ENCODE measurements at places on chromosomes 2 and 18.
A peak's percentile ranks its signal among the peaks of the same experiment; 100 is the strongest.

- DNase-seq: no peak
- peaks cover 8% of the 10 kb centered on the region for H3K4me1 ChIP-seq
- no peaks in the 10 kb centered on the region for H3K36me3 ChIP-seq
- H3K27me3 ChIP-seq: no peaks in the 10 kb centered on the region
Measured at GRCh38 chr2:96798733-96799622, 17.1 kb upstream of the CNNM3 start.

DNA sequence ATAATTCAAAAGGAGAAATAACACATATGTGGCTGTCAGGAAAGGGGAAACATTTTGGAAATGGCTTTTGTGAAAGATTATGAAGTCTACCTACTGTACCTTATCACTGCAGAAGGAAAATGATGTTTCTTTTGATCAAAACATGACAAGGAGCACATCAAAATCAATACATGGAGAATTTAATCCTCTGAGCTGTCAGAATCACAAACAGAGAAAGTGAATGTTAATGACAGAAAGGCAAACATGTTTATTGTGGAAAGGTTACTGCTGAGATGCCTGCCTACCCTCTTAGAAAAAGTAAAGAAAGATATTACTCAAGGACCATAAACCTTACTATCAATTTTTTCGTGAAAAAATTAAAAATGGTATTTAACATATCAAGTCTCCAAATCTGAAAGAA, 794.5 kb upstream of the GYPC start:
- H3K27me3 ChIP-seq: peaks cover 2% of the 10 kb centered on the region
- H3K4me1 ChIP-seq: no peaks in the 10 kb centered on the region
- H3K27ac ChIP-seq: no peak overlapping the region
- H3K4me3 ChIP-seq: no peak overlapping the region
- H3K36me3 ChIP-seq: no peaks in the 10 kb centered on the region
- DNase-seq: no peak

- no peak for DNase-seq
- no peak overlapping the region for H3K4me3 ChIP-seq
- H3K4me1 ChIP-seq: peaks cover 8% of the 10 kb centered on the region
- H3K36me3 ChIP-seq: peaks cover 5% of the 10 kb centered on the region
- H3K27me3 ChIP-seq: peaks cover under 1% of the 10 kb centered on the region
- no peak overlapping the region for H3K27ac ChIP-seq
Measured at GRCh38 chr18:6763524-6763923, 34.0 kb downstream of the ARHGAP28 start.

GRCh38 chr2:52144590-52144989, 1112.7 kb upstream of the NRXN1 start:
- no peak overlapping the region for H3K4me3 ChIP-seq
- H3K4me1 ChIP-seq: no peaks in the 10 kb centered on the region
- no peak overlapping the region for H3K27ac ChIP-seq
- DNase-seq: no peak
- no peaks in the 10 kb centered on the region for H3K36me3 ChIP-seq

DNA sequence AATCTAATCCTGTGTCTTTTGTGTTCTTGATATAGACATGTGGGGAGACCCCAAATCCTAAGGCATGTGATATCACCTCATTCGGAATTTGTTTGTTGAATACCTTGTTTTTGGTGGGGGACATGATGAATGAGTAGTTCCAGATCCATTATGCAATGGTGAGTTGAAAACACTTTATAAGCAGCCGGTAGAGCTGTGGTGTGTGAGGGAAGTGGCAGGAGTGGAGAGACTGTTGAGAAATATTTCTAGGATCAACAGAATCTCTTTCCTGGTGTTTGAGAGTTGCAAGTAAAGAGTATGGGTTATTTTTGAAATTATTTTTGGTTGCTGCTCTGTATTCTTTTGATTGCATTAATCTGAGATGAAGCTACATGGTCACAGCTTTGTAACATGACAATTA, 34.4 kb downstream of the LHCGR start:
- DNase-seq: no peak
- H3K4me3 ChIP-seq: no peak overlapping the region
- no peaks in the 10 kb centered on the region for H3K36me3 ChIP-seq
- H3K27me3 ChIP-seq: no peaks in the 10 kb centered on the region
- H3K27ac ChIP-seq: no peak overlapping the region
- H3K4me1 ChIP-seq: no peaks in the 10 kb centered on the region

DNA sequence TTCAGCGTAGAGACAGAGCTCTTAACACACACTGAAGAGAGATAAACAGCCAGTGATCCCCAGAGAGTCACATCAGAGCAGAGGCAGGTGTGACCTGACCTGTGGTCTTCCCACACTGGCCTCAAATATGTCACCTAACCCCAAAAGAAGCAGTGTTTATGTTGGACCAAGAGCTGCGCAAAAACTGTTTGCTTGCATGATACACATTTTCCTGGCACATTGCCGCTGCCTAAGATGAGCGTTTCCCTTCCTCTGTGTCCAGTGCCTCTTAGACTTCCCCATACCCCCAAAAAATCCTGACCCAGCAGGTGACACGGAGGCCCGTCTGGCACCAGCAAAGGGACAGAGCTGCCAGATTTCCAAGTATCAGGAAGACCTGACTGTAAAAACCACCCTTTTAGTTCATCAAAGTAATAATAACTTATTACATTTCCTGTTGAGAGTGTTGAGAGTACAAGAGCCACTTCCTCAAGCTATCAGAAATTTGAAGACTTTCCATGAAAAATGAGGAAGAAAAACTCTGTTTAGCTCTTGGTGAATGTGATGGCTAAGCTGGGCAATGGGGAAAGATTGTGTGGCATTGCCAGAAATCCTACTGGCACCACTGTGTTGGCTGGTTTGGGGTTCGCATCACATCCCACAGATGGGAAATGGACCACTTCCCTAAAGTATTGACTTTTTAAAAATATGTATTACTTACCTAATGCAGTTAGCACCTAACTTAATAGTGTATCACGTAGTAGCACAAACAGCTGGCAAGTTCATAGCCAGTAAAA, 6.7 kb downstream of the TNFRSF11A start:
- DNase-seq: no peak
- H3K36me3 ChIP-seq: no peaks in the 10 kb centered on the region
- H3K27me3 ChIP-seq: peaks cover 2% of the 10 kb centered on the region
- H3K27ac ChIP-seq: no peak overlapping the region

- peaks cover 15% of the 10 kb centered on the region for H3K4me1 ChIP-seq
- peaks cover 9% of the 10 kb centered on the region for H3K27me3 ChIP-seq
- H3K36me3 ChIP-seq: peaks cover 3% of the 10 kb centered on the region
- DNase-seq: no peak
- H3K27ac ChIP-seq: peak overlapping the region; percentile 38
Measured at GRCh38 chr2:2636813-2637212, 305.7 kb upstream of the MYT1L start.

GRCh38 chr2:161754379-161754778, 130.2 kb downstream of the SLC4A10 start:
- no peak for DNase-seq
- no peak overlapping the region for H3K4me3 ChIP-seq
- H3K27ac ChIP-seq: no peak overlapping the region
- H3K27me3 ChIP-seq: no peaks in the 10 kb centered on the region
- no peaks in the 10 kb centered on the region for H3K4me1 ChIP-seq

- no peak overlapping the region for H3K4me3 ChIP-seq
- H3K36me3 ChIP-seq: peaks cover 10% of the 10 kb centered on the region
- H3K4me1 ChIP-seq: peaks cover 1% of the 10 kb centered on the region
- no peak overlapping the region for H3K27ac ChIP-seq
Measured at GRCh38 chr2:132429941-132430573, 13.5 kb downstream of the GPR39 start.

GRCh38 chr2:1794821-1795220, 50.5 kb upstream of the PXDN start:
- no peak overlapping the region for H3K27ac ChIP-seq
- peaks cover 16% of the 10 kb centered on the region for H3K4me1 ChIP-seq
- no peak for DNase-seq
- peaks cover 7% of the 10 kb centered on the region for H3K27me3 ChIP-seq
- no peaks in the 10 kb centered on the region for H3K36me3 ChIP-seq
- no peak overlapping the region for H3K4me3 ChIP-seq

- no peak overlapping the region for H3K27ac ChIP-seq
- H3K4me1 ChIP-seq: peaks cover 13% of the 10 kb centered on the region
- H3K4me3 ChIP-seq: no peak overlapping the region
- no peak for DNase-seq
- no peaks in the 10 kb centered on the region for H3K36me3 ChIP-seq
Measured at GRCh38 chr2:121830809-121831208, 75.4 kb downstream of the TSN start.

DNA sequence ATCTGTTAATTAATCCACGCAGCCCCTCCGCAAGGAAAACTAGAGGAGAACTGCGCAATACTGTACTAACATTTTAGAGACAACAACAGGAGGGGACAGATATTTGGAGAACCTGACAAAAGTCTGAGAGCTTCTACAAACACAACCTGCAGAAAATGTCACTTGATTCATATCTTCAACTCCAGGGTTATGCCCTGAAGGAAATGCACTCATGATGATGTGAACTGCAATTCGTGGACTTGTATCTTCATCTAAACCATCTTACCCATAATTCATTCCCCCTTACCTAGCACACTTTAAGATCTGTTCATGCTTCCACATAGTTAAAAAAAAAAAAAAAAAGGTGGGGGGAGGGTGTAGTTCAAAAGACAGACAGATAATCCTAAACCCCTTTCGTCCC, 75.5 kb downstream of the AFF3 start:
- H3K4me1 ChIP-seq: peaks cover 27% of the 10 kb centered on the region
- H3K27ac ChIP-seq: no peak overlapping the region
- no peak overlapping the region for H3K4me3 ChIP-seq
- DNase-seq: no peak

- no peaks in the 10 kb centered on the region for H3K36me3 ChIP-seq
- no peak overlapping the region for H3K4me3 ChIP-seq
- H3K27me3 ChIP-seq: no peaks in the 10 kb centered on the region
Measured at GRCh38 chr2:138356178-138356577, 145.4 kb upstream of the SPOPL start.

DNA sequence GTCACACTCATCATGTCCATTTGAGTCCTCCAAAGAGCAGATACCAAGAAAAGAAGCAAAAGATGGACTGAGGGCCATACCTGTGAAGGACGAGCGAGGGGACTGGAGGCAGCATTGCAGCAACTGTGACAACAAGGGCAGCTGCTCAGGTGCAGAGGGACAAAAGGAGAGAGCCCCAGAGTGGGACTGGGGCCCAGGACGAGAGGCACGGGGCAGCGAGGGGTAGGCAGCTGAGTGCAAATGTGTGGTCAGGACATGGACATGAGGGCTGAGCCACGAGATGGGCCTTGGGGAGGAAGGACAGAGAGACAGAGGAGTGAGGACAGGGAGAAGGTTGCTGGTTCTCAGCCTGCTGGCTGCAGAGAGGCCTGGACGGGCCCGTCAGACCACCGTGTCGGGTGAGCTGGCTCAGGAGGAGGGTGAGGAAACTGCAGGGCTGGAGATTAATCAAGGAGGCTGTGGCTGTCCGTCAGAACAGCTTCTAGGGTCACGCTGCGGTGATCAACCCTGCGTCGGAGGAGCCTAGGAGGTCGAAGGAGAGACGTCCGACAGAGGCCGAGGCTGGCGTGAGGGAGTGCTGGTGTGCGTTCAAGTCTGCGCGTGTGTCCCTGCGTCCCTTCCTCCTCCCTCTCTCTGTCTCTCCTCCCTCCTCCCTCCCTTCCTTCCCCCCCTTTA, 206.8 kb upstream of the HDAC4 start:
- no peak for DNase-seq
- H3K27ac ChIP-seq: no peak overlapping the region
- H3K4me1 ChIP-seq: no peaks in the 10 kb centered on the region
- H3K27me3 ChIP-seq: peaks cover 2% of the 10 kb centered on the region
- H3K36me3 ChIP-seq: no peaks in the 10 kb centered on the region

GRCh38 chr18:27695503-27695902, 481.4 kb downstream of the CDH2 start:
- H3K27me3 ChIP-seq: no peaks in the 10 kb centered on the region
- peaks cover 8% of the 10 kb centered on the region for H3K36me3 ChIP-seq
- H3K27ac ChIP-seq: peak overlapping the region; percentile 76
- peaks cover 21% of the 10 kb centered on the region for H3K4me1 ChIP-seq
- no peak overlapping the region for H3K4me3 ChIP-seq
- no peak for DNase-seq

DNA sequence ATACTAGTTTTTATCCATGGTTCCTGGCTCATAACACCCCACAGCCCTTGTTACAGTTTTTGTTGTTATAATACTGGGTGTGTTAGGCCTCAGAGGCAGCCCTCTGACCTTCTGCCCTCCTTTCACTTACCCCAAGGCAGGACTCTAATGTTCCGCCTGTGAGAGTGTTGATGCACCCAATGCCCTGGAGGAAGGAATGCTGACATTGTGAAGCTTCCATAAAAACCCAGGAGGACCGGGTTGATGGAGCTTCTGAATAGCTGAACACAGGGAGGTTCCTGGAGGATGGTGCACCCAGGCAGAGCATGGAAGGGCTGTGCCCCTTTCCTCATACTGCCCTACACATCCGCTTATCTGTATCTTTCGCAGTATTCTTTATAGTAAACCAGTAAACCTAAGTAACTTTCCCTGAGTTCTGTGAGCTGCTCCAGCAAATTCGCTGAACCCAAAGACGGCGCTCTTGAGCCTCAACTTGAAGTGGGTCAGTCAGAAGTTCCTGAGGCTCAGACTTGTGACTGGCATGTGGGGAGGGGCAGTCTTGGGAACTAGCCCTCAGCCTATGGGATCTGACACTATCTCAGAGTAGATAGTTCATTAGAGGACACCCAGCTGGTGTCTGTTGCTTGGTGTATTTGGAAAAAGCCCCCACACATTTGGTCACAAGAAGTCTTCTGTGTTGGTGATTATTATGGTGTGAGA, 10.4 kb downstream of the STON1 start:
- H3K27me3 ChIP-seq: no peaks in the 10 kb centered on the region
- H3K27ac ChIP-seq: no peak overlapping the region
- no peaks in the 10 kb centered on the region for H3K36me3 ChIP-seq
- no peaks in the 10 kb centered on the region for H3K4me1 ChIP-seq
- no peak overlapping the region for H3K4me3 ChIP-seq

DNA sequence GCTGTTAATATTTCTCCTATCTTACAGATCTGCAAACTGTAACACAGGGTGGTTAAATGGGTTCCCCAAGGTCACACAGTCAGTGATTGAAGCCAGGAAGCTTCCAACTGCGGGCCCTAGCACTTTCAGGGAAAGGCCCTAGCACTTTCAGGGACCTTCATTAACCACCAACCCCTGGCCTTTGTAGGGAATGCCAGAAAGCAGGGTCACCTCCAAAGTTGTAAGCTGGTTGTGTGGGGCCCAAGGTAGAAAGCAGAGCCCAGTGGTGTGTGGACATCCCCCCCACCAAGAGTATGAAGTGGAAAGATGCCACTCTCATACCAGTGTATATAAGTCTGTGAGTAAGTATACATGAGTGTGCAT, 4.4 kb downstream of the DLX2 start:
- H3K36me3 ChIP-seq: no peaks in the 10 kb centered on the region
- peaks cover 33% of the 10 kb centered on the region for H3K27me3 ChIP-seq
- peaks cover 13% of the 10 kb centered on the region for H3K4me1 ChIP-seq
- H3K4me3 ChIP-seq: peak overlapping the region; percentile 82
- H3K27ac ChIP-seq: no peak overlapping the region

DNA sequence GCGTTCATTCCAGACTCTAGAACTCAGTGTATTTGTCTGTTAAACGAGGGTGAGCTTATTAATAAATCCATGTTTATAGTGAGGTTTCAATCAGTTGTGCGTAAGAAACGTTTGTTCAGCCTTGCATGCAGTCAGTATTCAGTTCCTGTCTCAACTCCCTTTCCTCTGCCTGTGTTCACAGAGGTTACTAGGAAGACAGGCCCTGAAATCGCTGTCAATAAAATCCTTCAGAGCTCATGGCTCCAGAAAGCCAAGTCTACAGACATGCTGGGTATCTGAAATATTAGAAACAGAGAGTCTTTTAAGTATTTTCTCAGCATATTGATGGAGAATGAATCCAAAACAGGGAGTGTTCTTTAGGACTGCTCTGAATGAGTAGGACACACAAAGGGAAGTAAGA, 75.4 kb downstream of the KLF7 start:
- DNase-seq: no peak
- H3K4me1 ChIP-seq: peaks cover 73% of the 10 kb centered on the region
- H3K27me3 ChIP-seq: peaks cover 23% of the 10 kb centered on the region
- H3K27ac ChIP-seq: no peak overlapping the region

Measured in glutamatergic neuron (in vitro differentiated cells).